ENCODE measurements at places on chromosomes 7 and 10.

DNA sequence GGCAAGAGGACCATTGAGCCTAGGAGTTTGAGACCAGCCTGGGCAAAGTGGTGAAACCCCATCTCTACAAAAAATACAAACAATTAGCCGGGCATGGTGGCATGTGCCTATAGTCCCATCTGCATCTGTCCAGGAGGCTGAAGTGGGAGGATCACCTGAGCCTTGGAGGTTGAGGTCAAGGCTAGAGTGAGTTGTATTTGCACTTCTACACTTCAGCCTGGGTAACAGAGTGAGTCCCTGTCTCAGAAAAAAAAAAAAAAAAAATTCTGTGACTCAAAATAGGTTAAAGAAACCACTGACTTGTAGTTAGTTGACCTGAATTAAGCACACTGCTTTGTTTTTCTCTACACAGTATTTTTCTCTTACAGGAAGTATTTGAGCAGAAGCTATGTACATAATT, 74.4 kb downstream of the METTL2B start:
- DNase-seq, result no peak

GRCh38 chr7:142703655-142704305, 45.5 kb upstream of the PRSS1 start:
- no peak for DNase-seq

DNA sequence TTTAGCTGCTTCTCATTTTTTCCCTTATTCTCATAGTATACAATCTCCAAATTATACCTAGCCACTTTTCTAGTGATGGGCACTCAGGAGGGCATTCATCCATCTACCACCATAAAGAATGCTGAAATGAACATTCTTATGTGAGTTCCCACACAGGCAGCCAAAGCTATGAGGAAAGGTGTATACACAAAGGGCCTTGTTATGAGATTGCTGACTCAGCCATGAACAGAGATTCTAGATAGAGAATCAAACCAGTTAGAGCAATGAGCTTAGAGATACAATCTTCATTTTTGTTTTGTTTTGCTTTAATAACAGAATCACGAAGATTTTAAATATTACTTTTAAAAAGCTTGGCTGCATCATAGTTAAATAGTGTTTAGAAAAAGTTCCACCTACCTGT, 54.8 kb upstream of the TNKS2 start:
- no peak for DNase-seq

- DNase-seq, result no peak
Observed at GRCh38 chr10:58752665-58753064, 240.0 kb downstream of the BICC1 start.

- no peak for DNase-seq
Observed at GRCh38 chr10:47443145-47443544, 40.8 kb downstream of the ANXA8 start.

DNA sequence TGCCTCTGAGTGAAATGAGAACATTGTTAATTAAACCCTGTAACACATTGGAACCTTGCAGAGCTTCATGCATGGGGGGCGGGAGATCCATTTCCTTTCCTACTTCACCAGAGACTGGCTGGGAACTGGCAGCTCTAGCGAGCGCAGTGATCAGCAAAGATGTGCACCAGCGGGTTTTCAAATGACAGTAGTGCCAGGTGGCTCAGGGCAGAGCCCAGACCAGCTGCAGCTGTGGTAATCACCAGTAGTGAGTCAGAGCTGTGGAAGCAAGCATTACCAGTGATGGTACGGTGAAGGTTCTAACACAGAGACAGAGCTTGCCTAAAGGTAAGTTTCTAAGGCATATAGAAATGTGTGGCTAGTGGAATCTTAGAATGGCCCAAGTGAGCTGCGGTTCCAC, 1009.7 kb upstream of the CELF2 start:
- no peak for DNase-seq

DNA sequence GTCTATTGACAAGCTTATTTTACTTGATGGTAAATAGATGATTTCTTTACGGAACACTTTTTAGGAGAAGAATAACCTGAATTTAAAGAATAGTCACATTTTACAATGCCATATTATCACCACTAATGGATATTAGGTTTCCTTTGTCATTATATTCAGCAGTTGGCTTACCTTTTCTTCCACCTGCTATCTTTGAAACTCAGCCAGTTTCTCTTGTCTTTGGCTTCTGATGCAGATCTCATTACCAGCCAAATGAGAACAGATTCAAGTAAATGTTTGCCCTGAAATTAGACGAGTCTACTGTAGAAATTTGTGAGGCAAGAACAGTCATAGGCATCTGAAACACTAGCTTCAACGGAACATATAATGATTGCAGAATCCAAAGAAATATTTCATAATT, 85.5 kb upstream of the OIT3 start:
- DNase-seq, result peak; percentile 93

DNA sequence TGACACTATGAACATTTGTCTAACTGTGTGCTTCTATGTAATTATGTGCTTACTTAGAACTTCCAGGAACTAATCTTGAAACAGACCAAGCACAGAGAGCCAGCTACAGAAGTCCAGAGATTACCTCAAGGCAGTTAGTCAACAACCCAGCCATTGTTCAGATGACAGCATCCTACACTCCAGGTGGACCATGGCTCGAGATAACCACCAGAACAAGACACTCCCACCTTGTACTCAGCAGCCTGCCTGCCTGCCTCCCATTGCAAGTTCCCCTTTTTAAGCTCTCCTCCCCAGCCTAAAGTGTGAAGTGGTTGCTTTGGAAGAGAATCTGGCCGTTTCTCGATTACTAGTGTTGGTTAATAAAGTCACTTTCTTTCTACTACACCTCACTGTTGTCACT, 1080.6 kb upstream of the LRRN3 start:
- no peak for DNase-seq

Measured in cerebellar nuclear complex (tissue), 1 donor.